ENCODE measurements at places on chromosomes 5 and 9.

- DNase-seq, result no peak
These were observed 111.0 kb downstream of the DPYSL3 start for GRCh38 chr5:147398860-147399259.

DNA sequence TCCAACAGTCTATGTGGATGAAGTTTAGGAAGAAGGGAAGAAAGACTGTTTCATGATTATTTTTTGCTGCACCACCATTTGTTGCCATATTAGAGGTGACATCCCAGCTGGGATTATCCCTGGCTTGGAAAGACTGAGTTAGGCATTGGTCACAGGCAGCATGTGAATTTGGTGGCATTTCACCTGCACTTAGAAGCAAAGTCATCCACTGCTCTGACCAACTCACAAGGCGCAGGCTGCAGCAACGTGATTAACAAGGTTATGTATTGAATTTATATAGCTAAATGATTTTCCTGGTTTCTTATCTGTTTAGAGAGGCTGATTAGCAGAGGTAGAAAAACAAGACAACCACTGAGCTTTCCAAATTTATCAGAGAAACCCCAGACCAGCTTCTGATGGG, 2.7 kb downstream of the FYB1 start:
- no peak for DNase-seq

DNA sequence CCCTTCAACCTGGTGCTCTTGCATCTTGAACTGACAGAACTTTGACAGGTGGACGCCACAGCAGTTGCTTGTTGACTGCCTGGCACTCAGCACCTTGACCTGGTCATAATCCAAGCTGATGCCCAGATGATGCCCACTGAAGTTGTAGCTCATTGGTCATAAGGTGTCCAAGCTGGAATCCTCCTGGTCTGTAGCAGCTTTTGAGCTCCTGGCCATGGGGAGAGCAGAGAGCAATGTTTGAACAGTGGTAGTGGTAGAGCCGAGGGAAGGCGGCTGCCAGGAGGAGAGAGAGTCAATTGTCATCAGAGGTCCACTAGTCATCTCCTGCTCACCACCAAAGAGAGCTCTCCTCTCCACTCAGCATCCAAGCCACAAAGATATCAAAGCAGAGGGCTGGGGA, 23.3 kb downstream of the CSF2 start:
- DNase-seq, result no peak

GRCh38 chr5:106755066-106755465, 915.7 kb downstream of the EFNA5 start:
- no peak for DNase-seq

DNA sequence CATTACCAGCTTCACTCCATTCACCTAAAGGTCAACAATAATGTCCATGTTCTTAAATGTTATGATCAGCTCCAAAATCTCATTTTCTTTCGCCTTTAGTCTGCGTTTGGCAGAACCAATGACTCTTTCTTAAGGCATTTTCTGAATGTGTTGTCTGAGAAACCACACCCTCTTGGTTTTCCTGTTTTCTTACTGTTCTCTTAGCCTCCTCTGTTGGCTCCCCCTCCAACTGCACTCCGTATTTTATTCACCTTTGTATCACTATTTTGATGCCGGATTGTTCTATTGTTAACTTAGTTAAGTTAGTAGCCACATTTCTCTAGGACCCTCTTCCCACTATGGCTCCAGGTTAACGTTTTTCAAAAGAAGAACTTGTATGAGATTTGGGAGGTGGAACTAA, 185.6 kb downstream of the DMAC1 start:
- DNase-seq, result no peak

DNA sequence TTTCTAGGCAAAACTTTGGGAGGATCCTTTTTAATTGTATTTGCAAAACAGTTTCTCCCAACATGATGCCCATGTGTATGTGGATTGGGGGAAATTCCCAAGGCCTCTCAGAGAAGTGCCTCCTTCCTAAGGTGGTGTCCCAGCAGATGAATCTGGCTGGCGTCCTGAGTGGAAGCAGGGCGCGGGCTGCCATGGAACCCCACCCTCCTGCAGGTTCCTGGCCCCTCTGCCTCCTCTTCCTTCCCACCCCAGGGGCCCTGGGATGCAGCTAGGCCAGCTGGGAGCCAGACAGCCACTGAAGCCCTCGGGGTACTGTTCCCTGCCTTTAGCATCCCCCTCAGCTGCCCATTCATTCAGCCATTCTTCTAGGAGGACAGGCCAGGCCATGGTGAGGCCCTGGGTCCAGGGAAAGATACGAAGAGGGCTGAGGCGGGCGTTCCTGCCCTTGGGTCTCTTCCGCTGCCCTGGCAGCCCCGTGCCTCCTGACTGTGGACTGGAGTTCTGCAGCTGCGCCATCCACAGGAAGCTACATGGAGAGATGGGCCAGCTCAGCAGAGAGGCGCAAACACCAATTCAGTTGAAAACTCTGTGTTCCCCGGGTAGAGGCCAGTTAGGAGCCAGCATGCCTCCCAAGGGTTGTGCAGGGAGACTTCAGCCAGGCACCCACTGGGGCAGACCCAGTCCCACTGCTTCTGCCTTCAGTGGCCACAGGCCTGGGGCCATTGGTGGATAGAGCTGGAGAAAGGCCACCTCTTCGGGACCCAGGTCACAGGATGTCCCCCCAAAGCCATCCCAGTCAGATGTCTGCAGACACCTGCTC, 36.5 kb downstream of the ADAMTS2 start:
- DNase-seq, result no peak

GRCh38 chr5:53179691-53180090, 70.1 kb upstream of the MOCS2 start:
- no peak for DNase-seq

GRCh38 chr9:35828716-35829083, at the start of gene FAM221B:
TSS of gene FAM221B (minus strand) at chr9:35828732. CDS start at chr9:35826161, 2,571 bp downstream.
- DNase-seq, result no peak

GRCh38 chr9:78029551-78030295, 1.9 kb downstream of the GNAQ start:
- DNase-seq, result no peak

DNA sequence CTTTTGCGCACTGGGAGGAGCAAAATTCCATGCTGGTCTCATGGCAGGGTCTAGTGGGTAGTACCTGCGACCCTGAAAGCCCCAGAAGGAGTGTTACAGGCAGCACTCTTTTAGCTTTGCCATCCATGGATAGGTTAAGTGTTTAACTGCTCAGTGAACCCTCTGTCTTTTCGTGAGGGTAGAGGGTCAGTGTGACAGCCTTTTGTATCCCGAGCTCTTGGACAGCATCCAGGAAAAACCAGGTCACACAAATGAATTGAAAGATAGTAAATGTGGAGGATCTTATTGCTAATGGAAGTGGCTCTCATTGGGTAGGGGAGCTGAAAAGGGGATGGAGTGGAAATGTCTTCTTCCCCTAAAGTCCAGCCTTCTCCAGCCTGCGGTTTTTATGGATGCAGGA, 57.8 kb upstream of the CCDC112 start:
- no peak for DNase-seq

Measured in Panc1 (cell line).